ENCODE measurements at places on chromosomes 3 and 15.

GRCh38 chr15:94743668-94744067 is 512.3 kb downstream of the MCTP2 start:
- DNase-seq = no peak

GRCh38 chr15:88792342-88793282 is 10.6 kb upstream of the ACAN start:
- no peak for DNase-seq

GRCh38 chr3:12995389-12996180 is 77.6 kb downstream of the IQSEC1 start:
- no peak for DNase-seq

DNA sequence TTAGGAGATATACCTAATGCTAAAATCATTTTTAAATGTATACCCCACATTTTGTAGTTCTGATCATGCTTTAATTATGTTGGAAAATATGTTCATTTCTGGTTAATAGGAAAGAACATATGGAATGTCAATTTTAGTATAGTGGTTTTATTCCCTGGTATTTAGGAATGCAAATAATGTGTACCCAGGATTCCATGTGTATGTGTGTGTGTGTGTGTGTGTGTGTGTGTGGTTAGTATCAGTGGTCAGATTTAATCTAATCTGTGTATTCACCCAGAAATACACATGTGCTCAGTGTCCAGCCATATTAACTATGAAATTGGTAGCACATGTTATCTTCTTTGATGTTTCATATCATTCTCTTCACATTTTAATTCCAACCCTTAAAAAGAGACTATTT is 233.5 kb upstream of the DCBLD2 start:
- DNase-seq = no peak

- no peak for DNase-seq
Observed at GRCh38 chr3:73657186-73657585, 32.4 kb upstream of the PDZRN3 start.

- DNase-seq = no peak
Observed at GRCh38 chr3:187896646-187897045, 151.4 kb upstream of the BCL6 start.
